ENCODE measurements at places on chromosomes 4 and X. TPM values are rescaled to one million over a fixed set of nuclear protein-coding genes. Genes with fewer than 3 reads are reported as not detected.

Gene PAGE4
- not detected for total RNA-seq

- DNase-seq, result no peak
These were observed 278.0 kb downstream of the FBXO8 start for GRCh38 chr4:174005422-174005821.

DNA sequence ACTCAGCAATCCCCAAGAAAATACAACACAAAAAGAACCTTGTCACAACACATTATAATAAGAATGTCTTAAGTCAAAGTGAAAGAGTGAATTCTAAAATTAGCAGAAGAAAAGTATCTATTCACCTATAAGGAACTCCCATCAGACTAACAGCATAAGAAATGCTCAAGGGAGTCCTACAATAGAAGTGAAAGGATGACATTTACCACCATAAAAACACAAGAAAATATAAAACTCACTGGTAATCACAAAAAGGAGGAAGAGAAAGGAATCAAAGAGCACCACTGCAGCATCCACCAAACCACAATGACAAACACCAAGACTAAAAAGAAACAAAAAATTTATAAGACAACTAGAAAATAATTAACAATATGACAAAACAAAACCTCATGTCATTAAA, 257.0 kb upstream of the AGTR2 start:
- DNase-seq, result no peak

DNA sequence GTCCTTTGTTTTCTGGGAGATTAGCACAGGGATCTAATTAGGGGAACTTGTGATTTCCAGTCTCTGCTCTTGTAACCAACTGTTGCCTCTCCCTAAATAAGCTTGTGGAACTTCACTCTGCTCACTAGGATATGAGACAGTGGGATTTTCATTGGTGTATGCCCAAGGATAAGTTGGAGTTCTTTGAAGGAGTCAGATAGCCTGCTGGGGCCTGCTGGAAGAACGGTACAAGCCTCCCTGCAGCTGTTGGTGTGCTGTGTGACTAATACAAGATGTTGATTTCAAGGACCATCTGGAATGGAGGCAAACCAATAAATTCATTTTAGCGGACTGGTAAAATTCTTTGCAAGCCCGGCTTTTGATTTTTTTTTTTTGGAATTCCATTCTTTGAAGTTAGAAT, 167.0 kb downstream of the AASDH start:
- no peak for DNase-seq

DNA sequence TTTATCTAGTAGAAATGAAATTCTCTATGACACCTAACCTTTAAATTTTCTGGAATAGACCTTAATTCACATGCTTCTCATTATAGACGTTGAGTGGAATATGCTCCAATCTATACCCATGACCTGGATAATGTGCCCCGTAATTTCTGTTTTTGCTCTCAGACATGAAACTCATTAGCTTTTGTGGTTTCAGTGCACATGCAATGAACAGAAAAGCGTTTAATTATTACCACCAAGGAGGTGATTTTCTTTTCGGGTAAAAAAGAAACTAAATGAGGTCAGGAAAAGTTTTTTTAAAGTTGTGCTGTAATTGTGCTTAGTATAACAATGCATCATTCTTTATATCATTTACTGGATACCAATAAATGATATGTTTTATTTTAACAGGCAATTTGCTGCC, 1703.9 kb upstream of the TENM3 start:
- DNase-seq, result no peak

GRCh38 chrX:109939498-109939897, 63.4 kb upstream of the TMEM164 start:
- no peak for DNase-seq

Gene CSAG2
- not detected for total RNA-seq
